ENCODE measurements at places on chromosomes 7 and 10.

DNA sequence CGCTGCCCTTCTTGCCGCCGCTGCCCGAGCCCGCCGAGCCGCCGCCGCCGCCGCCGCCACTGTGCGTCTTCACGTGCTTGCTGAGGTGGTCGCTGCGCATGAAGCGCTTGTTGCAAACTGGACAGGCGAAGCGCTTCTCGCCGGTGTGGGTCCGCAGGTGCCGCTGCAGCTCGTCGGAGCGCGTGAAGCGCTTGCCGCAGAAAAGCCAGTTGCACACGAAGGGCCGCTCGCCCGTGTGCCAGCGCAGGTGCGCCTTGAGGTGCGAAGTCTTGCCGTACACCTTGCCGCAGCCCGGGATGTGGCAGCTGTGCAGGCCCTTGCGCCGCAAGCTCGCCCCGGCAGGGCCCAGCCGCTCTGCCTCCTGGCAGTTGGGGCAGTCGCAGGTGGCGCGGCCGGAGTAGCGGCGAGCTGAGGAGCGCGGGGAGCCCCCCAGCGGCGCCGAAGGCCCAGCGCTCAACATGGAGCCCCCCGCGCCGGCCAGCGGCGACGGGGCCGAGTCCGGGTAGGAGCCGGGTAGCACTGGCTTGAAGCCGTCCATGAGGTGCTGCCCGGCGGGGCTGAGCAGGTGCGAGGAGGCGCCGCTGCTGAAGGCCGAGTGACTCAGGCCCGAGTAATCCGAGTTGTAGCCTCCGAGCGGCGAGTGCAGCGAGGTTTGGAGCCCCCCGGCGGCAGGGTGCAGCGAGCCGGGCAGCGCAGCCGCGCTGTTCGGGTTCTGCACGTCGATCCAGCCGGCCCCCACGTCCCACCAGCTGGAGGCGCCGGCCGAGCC lies 2.1 kb downstream of the SP8 start:
- no peak for DNase-seq

DNA sequence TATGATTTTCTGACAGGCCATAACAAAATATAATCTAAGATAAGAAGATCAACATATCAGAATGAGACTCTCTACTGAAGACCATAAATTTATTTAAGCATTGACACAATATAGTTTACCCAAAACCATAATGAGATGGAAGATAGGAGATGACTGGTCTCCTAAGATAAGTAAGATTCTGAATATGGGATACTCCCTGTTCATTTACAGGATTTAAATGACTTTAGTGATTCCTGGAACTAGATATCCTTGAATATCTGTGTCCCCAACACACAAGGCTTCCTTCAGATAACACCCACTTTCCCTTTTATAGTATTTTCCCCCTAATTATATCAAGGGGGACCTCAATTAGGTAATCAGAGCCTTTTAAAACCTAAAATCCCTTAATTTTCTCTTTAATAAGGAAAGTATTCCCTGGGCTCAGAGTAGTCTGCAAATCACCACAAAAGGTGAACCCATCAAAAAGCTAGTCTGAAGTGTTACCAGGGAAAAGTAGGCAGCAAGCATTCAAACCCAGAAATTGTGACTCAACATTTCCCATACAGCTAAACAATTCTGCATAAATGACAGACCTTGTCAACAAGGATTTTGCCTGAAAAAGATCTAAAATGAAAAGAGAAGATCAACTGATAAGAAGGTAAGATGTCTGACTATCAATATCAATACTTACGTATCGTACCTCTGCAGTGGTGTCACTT lies 99.9 kb downstream of the CNOT4 start:
- DNase-seq: no peak

DNA sequence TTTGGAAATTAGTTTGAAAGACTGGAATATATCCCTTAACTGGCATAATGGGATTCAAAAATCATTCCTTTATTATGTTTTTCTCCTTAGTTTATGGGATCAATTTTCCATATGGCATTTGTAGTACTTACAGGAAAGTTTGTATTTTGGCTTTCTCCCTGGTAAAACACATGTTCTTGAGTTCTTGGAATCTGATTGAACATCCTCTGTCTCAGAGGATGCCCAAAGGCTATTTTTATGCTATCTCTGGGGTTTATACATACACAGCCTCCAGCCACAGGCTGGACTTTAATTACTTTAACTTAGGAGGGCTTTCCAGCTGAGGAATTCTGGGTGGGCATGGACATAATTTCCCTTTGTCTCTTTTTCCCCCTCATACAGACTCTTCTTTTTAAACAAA lies 236.4 kb downstream of the HGF start:
- DNase-seq: no peak

DNA sequence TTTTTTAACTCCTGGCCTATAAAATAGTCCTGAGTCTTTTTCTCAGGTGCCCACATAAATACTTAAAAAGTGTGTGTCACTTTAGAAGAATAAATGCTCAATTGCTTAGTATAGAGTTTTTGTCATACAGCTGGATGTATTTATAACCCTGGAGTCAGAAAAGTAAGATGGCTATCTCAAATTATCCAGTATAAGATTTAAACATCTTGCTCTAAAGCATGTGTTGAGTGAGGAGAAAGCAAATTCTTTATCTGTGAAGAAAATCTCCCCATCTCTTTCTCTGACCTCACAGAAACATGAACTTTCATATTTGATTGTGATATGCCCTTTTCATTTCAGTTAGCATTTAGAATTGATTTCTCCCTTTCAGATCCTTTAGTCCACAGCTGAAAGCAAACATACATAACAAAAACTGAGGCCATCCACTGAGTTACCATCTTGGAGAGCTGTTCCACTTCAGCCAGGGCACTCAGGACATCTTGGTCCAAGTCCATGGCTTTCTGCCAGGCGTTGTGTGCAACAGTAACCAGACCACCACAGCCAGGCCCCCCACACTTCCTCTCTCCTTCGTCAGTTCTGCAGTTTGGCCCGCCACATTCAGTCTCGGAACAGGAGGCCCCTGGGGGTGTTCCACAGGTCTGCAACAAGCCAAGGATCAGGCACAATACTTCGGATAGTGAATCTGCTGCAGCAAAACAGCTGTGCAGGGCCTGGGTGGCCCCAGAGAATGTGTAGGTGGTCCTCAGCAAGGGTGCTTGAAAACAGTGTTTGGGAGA lies 40.9 kb downstream of the DLD start:
- no peak for DNase-seq

- no peak for DNase-seq
These were observed 6.0 kb upstream of the RSBN1L start for GRCh38 chr7:77690289-77690688.

- DNase-seq: no peak
These were observed 1190.4 kb downstream of the GATA3 start for GRCh38 chr10:9244864-9245263.

DNA sequence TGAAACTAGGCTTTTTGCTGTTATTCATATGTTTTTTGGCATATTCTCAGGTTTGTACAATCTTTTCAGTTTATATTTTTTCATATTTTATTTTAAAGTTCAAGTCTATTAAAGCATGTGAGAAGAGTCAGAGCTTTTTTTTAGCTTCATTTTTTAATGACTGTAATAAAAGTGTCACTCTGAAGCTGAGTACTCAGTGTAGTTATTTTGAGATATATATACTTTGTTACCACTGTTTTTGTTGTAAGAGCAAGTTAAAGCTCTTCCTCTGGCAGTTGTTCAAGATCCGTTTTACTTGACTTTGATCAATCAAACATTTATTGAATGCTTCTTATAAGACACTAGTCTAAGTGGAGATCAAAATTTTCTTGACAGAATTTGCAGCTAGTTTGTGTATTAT lies 37.5 kb downstream of the CASD1 start:
- DNase-seq: no peak

GRCh38 chr7:111763221-111763801 lies 201.0 kb upstream of the IMMP2L start:
- DNase-seq: no peak

GRCh38 chr7:91050677-91051076 lies 213.6 kb upstream of the FZD1 start:
- no peak for DNase-seq

DNA sequence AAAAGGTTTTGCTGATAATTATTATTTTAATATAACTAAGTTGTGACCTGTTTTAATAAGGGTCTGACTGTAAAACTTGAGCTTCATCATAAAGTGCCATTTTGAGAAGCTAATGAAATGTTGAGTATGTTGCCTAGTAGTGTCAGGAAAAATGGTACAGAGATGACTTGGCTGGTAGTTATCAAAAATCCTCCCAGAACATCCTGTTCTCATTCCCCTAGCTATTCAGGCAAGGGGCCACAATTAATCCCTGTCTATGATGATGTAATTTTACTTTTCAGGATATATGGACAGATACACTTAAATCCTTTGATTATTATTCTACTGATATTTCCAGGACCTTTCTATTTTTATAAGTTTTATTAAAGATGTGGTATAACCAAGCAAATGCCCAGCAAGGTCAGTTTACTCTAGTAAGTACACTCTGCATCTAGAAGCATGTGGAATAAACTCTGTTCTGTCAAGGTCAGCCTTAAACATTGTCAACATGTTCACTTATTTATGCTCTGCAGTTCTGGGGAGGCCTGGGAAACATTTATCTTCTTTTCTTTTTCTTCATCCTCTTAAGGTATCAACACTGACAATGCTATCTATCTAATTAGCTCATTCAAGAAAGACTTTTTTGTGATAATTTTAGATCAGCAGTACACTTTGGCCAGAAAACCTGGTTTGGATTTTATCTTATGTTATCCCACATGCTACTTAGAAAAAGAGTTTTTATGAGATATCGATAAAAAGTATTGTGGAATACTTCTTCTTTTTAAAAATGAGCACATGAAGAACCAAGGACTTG lies 32.1 kb downstream of the BTRC start:
- no peak for DNase-seq

Data from stimulated activated CD8-positive, alpha-beta memory T cell treated with anti-CD3 and anti-CD28 coated beads, Interleukin-4, amount 100 ng/mL, for 1 hour (primary cell).